ENCODE measurements at places on chromosomes 2 and 18.
A peak's percentile ranks its signal among the peaks of the same experiment; 100 is the strongest.

DNA sequence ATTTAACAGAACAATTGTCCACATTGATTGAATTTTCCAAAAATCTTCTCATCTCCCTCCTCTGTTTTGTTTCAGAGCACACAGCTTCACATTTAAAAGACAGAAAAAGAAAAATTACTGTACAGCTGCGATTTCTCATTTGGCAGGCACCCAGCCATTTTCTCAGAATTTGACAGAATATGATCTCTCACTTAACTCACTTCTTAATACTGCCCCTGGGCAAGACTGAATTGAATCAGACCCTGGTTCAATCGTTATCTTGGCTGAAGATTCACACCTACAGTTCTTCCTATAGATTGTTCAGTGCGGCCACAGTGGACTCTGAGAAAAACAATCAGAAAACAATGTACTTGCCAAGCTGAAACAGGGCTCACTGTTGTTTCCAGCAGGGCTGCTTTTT is 90.2 kb upstream of the LHCGR start:
- DNase-seq, result no peak

GRCh38 chr2:181810823-181811695 is 80.5 kb upstream of the ITPRID2 start:
- peak; percentile 63 for DNase-seq

- no peak for DNase-seq
These were observed 539.8 kb upstream of the RAB6C start for GRCh38 chr2:129439406-129440302.

- DNase-seq, result no peak
These were observed 511.5 kb downstream of the TNS1 start for GRCh38 chr2:217491271-217491670.

DNA sequence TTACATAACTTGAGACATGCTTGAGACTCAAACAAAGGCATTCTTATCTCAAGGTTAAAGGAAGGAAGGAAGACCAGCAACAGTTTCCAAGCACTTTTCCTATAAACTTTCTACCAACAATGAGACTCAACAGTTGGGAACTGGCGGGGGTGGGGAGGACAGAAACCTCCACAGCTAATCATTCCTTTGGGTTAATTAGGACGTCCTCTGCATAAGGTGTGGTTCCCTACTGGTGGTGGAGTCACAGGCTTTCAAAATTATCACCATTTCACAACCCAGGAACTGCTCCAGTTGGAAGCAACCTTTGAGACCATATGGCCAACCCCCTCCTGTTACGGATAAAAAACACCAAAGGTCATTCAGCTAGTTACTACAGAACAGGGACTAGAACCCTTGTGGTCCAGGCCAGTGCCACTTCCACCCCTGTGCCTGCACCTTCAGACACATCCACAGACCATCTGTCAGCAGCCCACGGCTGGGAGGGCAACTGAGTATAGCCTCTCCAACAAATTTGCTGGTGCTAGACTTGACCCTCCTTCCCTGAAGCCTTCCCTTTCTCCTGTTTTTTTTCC is 30.1 kb upstream of the ATL2 start:
- no peak for DNase-seq

DNA sequence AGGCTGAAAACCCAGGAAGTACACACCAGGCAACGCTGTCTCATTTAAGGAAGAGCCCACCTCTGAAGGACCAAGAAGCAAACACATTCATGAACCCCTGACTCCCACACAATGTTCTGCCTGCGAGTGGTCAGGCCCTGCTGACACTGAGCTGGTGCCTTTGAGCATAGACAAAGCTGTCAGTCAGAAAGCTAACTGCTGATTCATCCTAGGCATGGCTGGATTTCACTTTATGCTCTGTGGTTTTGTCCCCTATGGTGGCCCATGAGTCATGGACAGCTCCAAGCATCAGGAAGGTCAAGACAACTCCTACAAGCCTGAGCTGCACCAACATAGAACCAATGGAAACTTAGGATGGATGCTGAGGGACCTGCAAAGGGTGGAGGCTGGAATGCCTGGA is 78.9 kb downstream of the UXS1 start:
- DNase-seq, result no peak

GRCh38 chr2:127082974-127083373 is 24.0 kb downstream of the BIN1 start:
- DNase-seq, result no peak

DNA sequence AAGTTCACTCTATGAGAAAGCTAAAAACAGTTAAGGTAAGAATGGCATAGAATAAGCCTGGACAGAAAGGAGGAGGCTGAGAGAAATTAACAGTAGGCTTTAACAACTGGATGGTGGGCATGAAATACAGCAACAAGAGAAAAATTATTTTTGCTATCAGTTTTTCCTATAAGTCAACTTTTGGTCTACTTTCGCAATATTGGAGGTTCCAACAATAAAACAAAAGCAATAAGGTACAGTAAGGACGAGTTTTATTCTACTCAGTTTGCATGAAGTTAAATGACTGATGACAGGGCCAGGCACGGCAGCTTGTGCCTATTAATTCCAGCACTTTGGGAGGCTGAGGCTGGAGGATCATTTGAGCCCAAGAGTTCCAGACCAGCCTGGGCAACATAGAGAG is 17.3 kb downstream of the RAB1A start:
- no peak for DNase-seq

- no peak for DNase-seq
These were observed 49.5 kb downstream of the CCDC148 start for GRCh38 chr2:158407031-158407430.

GRCh38 chr2:241354668-241355658 is 1.1 kb upstream of the FARP2 start:
- no peak for DNase-seq

GRCh38 chr18:39776766-39777165 is 2178.3 kb upstream of the PIK3C3 start:
- no peak for DNase-seq

- no peak for DNase-seq
These were observed 6.1 kb downstream of the STK11IP start for GRCh38 chr2:219603771-219604170.

DNA sequence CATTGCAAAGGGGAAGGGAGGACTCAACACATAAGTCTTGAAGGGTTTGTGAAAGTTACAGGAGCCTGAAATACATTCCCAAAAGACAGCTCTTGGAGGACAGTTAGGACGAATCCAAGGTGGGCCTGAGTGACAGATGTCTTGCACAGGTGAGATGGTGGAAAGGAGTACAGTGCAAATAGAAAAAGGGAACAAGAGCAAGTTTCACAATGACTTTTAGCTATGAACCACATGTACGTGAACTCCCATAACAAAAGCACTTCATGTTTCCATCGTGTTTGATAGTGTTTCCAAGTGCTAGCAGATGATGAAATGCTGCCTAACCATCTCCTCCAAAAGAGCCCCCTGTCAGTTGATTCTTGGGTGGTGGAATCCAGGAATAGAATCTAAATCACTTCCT is 1.8 kb downstream of the IL18RAP start:
- DNase-seq, result no peak

- DNase-seq, result no peak
These were observed 14.6 kb upstream of the AFG3L2 start for GRCh38 chr18:12391487-12392165.

- no peak for DNase-seq
These were observed 69.3 kb downstream of the INPP5D start for GRCh38 chr2:233129351-233129978.

GRCh38 chr2:23069923-23070322 is 315.1 kb upstream of the KLHL29 start:
- DNase-seq, result no peak

GRCh38 chr2:200253639-200254038 is 52.9 kb upstream of the SPATS2L start:
- no peak for DNase-seq

DNA sequence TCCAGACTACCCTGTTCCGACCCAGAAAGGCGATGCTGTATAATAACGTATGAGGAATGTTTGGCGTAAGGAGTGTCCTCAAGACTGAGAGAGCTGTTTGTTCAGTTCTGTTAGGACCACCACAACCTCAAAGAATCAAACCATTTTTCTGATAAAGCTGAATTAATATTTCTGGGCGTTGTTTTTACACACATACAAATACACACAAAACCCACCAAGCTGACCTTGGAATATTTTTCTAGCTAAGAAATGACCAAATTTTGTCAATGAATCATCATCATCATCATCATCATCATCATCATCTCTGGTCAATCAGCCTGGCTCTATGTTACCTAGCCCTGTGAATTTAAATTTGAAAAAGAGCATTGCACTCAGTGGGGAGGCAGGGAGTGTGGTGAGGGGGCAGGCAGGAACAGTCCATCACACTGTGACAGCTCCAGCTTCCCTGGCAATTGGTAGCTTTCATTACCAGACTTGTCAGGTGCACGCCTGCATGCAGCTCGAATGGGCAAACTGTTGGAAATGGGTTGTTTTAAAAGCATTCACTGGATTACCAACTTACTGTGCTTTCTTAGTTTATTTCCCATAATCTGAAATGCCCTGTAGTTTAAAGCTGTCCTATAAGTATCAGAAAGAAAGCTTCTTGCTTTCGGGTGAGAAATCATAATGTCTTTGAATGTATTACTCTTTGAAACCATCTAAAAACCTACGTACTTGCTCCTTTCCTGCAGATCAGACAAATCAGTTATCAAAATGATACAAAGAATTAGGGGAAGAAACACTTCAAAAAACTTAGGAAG is 6.9 kb upstream of the POU3F3 start:
- no peak for DNase-seq

- DNase-seq, result no peak
These were observed 824.3 kb upstream of the ZEB2 start for GRCh38 chr2:145344076-145344724.

GRCh38 chr2:130985206-130985780 is 108.0 kb downstream of the FAM168B start:
- DNase-seq, result no peak

- peak; percentile 90 for DNase-seq
These were observed 109.6 kb upstream of the SLC14A2 start for GRCh38 chr18:45505497-45506206.

- DNase-seq, result no peak
These were observed 150.7 kb upstream of the CCDC68 start for GRCh38 chr18:55109818-55110414.

DNA sequence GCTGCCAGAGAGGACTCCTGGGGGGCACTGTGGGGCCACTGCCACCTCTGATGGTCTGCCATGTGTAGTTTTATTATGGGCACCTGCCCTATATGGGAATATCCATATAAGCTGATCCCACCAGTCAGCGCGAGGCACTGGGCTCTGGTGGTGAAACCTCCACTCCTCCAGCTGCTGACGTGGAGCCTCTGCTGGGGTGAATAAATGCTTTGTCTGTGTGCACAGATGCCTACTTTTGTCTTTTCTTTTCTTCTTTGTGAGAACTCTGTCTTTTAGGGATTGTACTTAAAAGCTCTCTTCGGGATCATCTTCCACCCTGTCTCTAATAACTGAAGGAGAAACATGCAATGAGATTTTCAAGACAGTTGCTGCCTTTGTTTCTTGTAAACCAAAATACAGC is 68.9 kb upstream of the NCK2 start:
- no peak for DNase-seq

- DNase-seq, result no peak
These were observed 203.7 kb downstream of the TMEM163 start for GRCh38 chr2:134515137-134515536.
